ENCODE measurements at places on chromosomes 12 and 14.

- no peak for DNase-seq
Observed at GRCh38 chr14:53603994-53604393, 352.6 kb downstream of the BMP4 start.

GRCh38 chr14:94046696-94047250 is 20.6 kb downstream of the OTUB2 start:
- no peak for DNase-seq

GRCh38 chr12:10027311-10027710 is 3.2 kb upstream of the CLEC9A start:
- DNase-seq = no peak

GRCh38 chr12:50598321-50598862 is 93.6 kb downstream of the DIP2B start:
- DNase-seq = no peak

DNA sequence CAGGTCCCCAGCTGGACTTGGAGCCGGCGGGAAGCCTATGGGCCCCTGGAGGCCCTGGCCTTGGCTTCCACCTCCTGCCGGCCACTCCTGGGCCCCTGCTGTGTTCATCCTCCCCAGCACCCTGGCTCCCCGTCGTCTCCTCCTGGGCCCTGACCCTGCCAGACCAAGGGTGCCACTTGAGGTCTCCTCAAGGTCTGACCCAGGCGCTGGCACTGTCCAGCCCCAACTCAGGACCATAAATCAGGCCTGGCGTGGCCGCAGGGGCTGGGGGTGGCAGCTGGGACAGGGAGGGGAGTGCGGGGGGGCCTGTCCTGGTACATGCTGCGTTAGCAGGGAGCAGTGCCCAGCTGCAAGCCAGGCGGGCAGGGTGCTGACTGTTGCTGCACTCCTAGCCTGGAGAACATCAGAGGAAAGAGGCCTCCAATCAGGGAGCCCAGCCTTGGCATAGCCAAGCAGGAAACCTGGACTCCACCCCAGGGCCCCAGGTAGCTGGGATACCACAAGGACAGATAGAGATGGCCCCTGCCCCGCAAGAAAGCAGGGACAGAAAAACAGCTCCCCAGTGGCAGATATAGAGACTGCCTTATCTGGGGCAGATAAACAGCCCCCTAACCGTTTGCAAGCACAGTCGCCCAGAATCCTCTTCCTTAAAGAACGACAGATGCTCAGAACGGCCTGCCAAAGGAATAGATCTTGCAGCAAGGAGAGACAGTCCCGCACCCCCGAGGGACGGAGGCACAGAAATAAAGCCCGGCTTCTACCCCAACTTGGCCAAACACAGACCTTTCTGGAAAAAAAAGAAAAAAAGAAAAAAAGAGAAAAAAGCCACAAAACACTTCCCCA is 6.5 kb upstream of the ATG101 start:
- DNase-seq = no peak

GRCh38 chr14:80005561-80005960 is 205.7 kb downstream of the DIO2 start:
- DNase-seq = no peak

DNA sequence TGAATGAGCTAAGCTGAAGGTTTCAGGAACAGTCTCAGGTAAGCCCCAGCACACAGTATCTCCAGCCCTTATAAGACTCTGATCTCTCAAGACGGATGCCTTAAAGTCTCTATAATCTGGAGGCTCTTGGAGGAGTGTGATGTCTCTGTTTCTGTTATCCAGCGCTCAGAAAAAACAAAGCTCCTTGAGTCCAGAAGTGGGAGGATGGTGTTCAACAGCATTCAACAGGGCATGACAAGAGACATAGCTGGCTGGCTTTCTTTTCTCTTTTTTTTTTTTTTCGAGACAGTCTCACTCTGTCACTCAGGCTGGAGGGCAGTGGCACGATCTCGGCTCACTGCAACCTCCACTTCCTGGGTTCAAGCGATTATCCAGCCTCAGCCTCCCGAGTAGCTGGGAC is 31.6 kb upstream of the TESC start:
- DNase-seq = no peak

- no peak for DNase-seq
Observed at GRCh38 chr12:53743266-53744129, 8.3 kb downstream of the CISTR start.

GRCh38 chr12:70590549-70591226 is 46.5 kb downstream of the PTPRB start:
- DNase-seq = no peak

DNA sequence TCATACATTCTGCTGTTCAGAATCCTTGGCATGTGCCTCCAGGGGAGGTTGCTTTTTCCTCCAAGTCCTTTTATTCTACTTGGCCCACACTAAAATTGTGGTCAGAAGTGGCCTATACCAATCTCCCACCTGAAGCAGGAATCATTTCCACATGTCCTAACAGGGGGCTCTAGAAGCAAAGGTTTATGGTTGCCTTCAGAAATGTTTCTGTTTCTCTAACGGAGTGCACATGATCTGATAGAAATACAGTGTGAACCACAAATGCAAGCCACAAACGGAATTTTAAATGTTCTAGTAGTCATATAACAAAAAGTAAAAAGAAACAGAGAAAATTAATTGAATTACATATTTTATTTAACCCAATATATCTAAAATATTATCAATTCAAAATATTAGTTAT is 4.0 kb downstream of the PTGER2 start:
- no peak for DNase-seq

DNA sequence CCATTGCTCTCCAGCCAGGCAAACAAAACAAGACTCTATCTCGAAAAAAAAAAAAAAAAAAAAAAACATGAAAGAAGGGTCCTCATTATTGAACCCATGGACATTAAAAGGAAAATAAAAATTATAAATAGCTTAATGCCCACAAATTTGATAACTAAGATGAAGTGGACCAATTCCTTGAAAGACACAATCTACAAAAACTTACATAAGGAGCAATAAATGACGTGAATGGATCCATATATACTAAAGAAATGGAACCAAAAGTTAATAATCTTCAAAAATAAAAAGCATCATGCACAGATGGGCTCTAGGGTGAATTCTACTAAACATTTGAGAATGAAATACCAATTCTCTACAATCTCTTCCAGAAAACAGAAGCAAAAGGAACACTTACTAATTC is 47.7 kb upstream of the AP4S1 start:
- DNase-seq = no peak

- no peak for DNase-seq
Observed at GRCh38 chr12:116325336-116325664, 47.8 kb upstream of the MED13L start.

GRCh38 chr12:124295431-124296058 is 652 bp downstream of the RFLNA start:
- no peak for DNase-seq

DNA sequence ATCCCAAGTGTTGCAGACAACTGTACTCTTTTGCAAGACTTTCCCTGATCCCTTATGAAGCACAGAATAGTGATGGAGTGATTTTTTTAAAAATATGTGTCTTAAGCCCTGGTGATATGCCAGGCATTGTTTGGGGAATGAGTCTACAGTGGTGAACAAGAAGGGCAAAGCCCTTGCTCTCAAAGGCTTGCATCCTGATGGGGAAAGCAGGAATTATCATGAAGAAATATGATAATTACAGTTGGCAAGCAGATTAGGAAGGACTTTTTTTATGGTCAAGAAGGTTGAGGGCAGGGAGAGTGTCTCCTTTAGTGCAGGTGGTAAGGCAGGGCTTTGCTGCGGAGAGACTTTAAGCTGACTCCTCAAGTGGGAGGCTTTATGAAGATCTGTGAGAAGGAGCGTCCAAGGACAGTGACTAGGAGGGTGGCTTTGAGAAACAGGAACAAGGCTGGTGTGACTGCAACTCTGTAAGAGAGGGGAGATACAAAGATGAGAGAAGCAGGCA is 100.2 kb downstream of the SYNE2 start:
- DNase-seq = no peak
